ENCODE measurements at places on chromosomes 6 and 20.

DNA sequence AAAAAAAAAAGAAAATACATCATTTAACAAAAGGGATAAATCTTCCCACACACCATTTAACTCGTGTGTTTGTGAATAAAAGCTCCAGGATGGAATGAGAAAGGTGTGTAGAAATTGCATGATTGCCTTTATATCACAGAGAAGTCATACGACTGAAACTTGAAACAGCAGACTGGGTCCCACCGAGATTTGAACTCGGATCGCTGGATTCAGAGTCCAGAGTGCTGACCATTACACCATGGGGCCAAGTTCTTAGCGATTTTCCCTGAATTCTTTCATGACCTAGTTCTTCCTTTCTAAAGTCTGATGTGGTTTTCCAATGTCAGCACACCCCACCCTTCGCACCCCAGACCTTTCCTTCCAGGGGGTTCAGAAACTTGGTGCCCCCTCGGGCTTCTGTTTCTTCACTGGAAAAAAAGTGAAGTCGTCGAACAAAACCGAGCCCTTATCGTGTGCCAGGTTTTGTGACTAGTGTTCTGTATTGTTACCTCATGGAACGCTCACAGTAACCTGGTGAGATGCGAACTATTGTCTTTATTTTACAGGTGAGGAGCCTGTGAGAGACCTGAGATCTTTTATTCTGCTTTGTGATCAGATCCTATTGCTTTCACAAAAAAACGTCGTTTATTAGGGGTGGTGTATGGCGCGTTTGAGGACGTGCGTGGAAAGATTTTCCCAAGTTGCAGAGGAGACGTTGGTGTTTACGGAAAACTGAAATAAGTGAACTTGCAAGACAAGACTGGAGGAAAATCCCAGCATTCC, 120.8 kb downstream of the OR2B2 start:
- DNase-seq, result no peak

GRCh38 chr6:25973923-25974555, 11.4 kb downstream of the TRIM38 start:
- no peak for DNase-seq

DNA sequence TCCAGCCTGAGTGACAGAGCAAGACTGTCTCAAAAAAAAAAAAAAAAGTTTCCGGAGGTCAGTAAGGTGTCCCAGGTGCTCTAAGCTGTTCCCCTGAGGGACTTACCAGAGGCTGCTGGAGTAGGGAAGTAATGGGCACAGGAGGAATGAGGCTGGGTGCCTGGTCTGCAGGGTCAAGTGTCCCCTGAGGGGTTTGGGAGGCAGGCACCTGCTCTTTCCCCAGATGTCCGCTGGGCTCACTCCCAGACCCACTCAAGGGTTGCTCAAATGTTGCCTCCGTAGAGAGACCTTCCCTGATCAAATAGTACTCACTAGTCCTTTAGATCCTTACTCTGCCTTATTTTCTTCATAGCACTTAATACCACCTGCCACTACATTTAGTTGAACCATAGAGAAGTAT, 5.4 kb upstream of the MAPK13 start:
- no peak for DNase-seq

GRCh38 chr20:38939686-38940085, 13.5 kb downstream of the FAM83D start:
- no peak for DNase-seq

- DNase-seq, result no peak
These were observed 98.4 kb downstream of the CDKAL1 start for GRCh38 chr6:20632696-20633095.

DNA sequence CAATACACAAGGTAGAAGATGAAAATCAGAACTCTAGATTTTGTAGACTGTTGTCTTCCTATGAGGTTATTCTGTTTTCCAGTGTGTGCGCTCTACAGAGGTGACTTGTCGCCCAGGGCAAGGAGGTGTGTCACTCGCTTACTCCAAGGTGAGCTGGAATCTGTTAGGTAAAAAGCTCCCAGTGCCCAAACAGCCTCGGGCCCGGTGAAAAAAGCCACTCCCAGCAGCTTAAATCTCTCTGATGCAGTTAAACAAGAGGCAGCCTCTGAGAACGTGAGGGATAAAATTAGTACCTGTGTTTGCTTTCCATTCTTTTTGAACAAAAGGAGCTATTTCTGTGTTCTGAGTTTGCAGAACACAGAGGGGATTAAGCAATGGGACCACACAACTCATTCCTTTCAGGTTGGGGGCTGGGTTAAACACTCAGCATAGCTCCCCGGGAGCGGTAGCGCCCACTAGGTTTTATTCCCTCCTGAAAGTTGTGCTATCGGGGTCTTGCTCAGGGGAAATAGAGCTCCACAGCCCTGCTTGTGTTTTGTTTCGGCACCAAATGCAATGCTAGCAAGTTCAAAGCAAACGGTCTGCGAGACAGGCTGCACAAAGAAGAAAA, 181.2 kb downstream of the FOXA2 start:
- no peak for DNase-seq

DNA sequence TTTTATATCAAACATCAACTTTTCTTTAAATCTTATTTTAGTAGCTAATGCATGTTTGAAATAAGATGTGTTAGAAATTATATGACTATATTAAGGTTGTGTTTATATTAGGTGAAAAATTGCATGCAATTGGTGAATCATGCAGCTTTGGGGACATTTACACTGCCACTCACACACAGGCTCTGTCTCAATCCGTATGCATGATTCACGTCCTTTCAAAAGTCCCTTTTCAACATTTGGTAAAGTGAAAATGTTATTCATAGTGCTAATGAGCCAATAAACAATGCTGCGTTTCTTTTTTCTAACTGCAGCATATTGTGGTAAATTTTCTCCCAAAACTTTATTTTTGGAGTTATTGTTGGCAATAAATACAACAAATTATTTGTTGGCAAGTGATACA, 198.0 kb downstream of the FUT9 start:
- DNase-seq, result no peak
